WTC11 (cell line): ENCODE measurements at places on chromosomes 7 and 10.

DNA sequence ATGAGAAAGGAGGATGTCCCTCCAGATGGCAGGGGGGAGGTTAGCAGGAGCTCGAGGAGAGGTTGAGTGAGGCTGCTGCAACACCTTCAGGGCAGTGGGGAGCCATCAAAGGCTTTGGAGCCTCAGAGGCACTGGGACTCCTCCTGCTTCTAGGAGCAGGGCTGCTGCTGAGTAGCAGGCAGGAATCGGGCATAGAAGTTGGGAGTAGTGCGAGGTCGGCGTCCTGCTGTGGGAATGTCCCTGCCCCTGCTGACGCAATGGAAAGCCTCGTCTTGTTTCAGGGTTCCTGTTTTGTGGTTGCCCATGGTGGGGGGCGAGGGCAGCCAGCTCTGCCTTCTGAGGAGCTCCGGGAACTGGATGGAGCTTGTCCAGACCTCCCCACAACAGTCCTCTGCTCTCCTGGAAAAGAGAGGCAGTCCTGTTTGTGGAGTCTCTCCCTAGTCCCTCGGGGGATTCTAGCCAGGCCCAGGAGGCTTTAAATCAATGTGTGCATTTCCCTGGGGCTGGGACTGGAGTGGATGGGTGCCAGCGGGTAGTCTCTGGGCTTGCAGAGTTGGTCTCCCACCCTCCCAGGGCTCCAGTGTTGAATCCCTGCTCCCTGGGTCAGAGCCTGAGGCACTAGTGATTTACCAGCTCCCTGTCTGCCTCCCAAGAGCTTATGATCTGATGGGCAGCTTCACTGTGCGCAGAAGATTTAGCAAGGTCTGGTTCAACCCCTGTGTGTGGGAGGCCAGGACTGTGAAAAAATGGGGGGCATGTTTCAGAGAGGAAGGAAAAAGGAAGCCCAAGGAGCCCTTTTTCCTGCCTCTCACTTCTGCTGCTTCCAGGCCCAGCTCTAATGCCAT is 98.7 kb upstream of the PPIF start:
- no peak for DNase-seq

DNA sequence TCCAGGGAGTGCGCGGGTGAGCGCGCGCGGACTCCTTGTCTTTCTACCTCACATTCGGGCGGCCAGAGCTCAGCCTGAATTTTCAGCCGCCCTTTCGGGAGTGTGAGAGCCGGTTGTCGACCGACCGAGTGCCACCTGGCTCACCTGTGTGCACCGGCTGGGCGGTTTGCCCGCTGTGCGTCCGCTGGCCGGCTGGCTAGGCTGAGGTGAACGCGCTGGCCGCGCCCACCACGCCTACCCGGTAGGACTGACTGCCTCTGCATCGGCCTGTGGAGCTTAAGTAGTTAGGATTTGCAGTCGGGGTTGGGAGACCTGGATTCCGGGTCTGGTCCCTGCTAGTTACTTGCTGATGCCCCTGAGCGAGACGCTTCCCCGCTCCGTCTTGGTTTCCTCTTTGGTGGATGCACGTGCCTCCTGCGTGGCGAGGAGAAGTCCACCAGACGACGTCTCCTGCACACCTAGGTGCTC is 553 bp downstream of the TSPAN15 start:
- DNase-seq, result peak; percentile 73

- DNase-seq, result no peak
These were observed 14.5 kb downstream of the NUDT5 start for GRCh38 chr10:12181065-12181775.

- DNase-seq, result peak; percentile 11
These were observed 23.4 kb downstream of the ENTPD7 start for GRCh38 chr10:99682752-99683151.

GRCh38 chr10:51892965-51893658 is 193.7 kb upstream of the CSTF2T start:
- peak; percentile 36 for DNase-seq

GRCh38 chr10:33559105-33559504 is 224.6 kb upstream of the NRP1 start:
- DNase-seq, result no peak

DNA sequence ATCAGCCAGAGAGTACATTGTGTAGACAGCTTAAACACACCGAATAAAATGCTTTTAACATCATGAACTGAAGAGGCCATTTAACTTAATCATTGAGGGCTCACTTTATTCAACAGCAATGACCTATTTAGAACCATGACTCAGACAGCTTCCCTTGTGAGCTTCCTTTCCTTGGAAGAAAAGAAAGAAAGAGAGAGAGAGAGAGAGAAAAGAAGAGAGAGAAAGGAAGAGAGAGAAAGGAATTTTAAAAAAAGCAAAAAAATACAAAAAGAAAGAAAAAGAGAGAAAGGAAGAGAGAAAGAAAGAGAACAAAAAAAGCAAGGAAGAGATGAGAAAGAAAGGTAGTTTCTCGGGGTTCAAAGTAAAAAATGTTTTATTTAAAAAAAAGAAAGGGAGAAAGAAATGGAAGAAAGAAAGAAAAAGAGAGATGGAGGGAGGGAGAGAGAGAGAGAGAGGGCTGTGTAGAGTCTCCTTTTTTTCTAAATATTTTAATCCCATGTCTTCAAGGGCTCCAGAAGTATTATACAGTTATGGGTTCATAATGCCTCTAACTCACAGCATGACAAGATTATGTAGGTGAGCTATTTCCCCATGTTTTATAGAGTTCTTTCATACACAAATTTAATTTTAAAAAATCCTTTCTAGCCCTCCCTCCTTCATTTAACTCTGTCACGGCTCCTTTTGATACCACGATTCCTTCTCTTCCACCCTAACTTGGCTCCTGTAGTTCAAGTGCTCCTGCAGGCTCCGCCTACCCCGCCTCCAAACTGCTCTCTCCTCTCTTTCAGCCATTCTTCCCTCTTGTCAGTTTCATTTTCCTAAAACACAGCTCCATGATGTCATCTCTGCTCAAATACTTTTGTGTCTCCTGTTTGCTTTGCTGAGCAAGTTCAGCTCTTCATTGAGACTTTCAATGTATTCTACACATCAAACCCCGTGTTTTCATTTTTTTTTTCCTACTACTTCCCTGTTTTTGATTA is 85.5 kb downstream of the PRTFDC1 start:
- DNase-seq, result peak; percentile 13

- no peak for DNase-seq
These were observed 73.0 kb downstream of the CTNNA3 start for GRCh38 chr10:67622984-67623383.
